ENCODE measurements at places on chromosomes 2 and 18.

DNA sequence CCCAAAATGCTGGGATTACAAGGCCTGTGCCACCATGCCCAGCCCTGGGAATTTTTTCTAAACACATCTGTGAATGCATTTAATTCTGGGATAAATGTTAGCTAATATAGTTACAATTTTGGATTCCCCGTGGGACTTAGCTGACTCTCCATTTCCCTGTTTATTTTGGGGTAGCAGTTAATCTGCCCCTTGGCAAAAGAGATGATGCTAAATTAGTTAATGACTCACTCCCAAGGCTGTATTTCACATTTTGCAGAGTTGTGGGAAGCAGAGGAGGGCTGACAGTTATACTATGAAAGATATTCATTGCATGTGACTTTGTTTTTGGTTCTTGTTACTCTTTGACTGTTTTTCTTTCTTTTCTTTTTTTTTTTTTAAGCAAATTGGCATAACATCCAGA lies 3.2 kb downstream of the MTHFD2 start:
- H3K4me1 ChIP-seq: peaks cover 39% of the 10 kb centered on the region
- no peak for DNase-seq
- H3K36me3 ChIP-seq: peaks cover 12% of the 10 kb centered on the region
- H3K4me3 ChIP-seq: no peak overlapping the region
- H3K27me3 ChIP-seq: no peaks in the 10 kb centered on the region

- H3K4me3 ChIP-seq: no peak overlapping the region
- H3K4me1 ChIP-seq: no peaks in the 10 kb centered on the region
Observed at GRCh38 chr2:60267122-60267521, 286.3 kb downstream of the BCL11A start.

DNA sequence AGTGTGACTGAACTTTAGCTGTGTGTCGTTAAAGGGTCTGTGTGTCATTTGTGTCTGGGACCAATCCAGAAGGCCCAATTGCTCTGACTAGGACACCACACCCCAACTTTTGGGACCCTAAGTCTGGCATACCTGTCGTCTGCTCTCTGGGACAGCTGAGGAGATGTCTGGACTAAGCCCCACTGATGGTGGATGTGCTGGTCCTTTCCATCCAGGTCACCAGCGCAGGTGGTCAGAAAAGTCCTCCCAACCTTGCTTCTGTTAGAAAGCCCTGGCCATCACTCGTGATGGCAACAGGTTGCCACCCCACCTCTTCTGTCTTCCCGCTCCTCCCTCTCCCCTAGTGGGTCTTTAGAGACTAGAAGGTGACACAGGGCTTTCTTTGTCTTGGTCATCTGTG lies 37.6 kb upstream of the TWIST2 start:
- no peak overlapping the region for H3K27ac ChIP-seq
- H3K4me3 ChIP-seq: no peak overlapping the region
- peaks cover 27% of the 10 kb centered on the region for H3K27me3 ChIP-seq
- no peaks in the 10 kb centered on the region for H3K36me3 ChIP-seq

DNA sequence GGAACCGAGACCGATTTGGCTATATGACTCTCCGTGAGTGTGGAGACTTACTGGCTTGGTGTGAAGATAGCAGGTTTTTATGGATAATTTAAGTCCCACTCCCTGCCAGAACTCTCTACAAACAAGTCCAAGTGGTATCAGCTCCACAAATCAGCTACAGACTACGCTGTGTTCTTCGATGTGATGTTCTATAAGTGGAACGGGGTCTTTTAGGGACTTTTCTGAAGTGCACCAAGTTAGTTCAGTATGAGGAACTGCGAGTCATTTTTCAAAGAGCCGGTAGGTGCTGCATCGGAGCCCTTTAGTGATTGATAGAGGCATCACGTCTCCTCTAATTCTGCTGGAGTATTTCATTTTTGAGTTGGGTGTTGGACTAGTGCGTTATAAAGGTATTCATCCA lies 107.1 kb downstream of the TSHZ1 start:
- H3K4me1 ChIP-seq: no peaks in the 10 kb centered on the region
- no peak for DNase-seq
- H3K27ac ChIP-seq: no peak overlapping the region
- peaks cover 3% of the 10 kb centered on the region for H3K36me3 ChIP-seq
- no peak overlapping the region for H3K4me3 ChIP-seq

DNA sequence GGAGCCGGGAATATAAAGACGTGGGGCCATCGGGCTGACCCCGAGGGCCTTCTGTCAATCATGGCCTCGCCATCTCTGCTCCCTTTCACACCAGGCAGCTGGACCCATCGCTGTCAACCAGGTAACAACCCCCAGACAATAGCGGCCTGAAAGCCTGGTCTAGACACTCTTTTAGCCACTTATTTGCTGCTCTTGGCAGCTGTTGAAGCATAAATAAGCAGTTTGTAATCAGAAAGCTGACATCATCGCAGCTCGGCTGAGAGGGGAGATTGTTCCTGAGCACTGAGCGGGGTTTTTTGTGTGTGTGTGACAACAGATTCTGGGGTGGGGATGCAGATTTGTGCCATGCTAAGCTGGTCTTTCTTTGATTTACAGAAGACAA lies 423.6 kb upstream of the POU3F3 start:
- no peak overlapping the region for H3K4me3 ChIP-seq
- no peaks in the 10 kb centered on the region for H3K36me3 ChIP-seq
- no peak for DNase-seq
- H3K4me1 ChIP-seq: peaks cover 3% of the 10 kb centered on the region

DNA sequence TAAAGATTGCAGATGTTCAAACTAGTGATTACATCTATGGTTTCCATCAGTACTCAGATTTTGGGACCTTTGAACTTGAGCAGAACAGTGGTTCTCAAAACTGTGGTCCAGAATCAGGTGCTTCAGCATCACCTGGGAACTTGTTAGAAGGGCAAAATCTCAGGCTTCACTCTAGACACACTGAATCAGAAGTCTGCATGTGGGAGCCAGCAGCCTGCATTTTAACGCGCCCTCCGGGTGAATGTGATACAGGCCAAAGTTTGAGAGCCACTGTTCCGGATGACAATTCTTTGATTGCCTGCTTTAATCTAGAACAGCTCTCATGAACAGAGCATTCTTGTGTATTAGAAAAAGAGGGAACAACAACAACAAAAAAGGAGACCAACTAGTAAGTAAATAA lies 261.7 kb downstream of the GPD2 start:
- no peak overlapping the region for H3K27ac ChIP-seq
- DNase-seq: no peak
- H3K27me3 ChIP-seq: peaks cover 9% of the 10 kb centered on the region
- H3K4me1 ChIP-seq: no peaks in the 10 kb centered on the region

GRCh38 chr2:203340791-203341487 lies 12.7 kb downstream of the ABI2 start:
- no peak for DNase-seq
- H3K27me3 ChIP-seq: no peaks in the 10 kb centered on the region
- H3K4me1 ChIP-seq: peaks cover 13% of the 10 kb centered on the region
- no peak overlapping the region for H3K4me3 ChIP-seq
- H3K27ac ChIP-seq: no peak overlapping the region

GRCh38 chr2:224428787-224429440 lies 27.0 kb upstream of the FAM124B start:
- peaks cover 50% of the 10 kb centered on the region for H3K27me3 ChIP-seq
- H3K27ac ChIP-seq: no peak overlapping the region
- peaks cover 6% of the 10 kb centered on the region for H3K4me1 ChIP-seq
- no peak for DNase-seq

DNA sequence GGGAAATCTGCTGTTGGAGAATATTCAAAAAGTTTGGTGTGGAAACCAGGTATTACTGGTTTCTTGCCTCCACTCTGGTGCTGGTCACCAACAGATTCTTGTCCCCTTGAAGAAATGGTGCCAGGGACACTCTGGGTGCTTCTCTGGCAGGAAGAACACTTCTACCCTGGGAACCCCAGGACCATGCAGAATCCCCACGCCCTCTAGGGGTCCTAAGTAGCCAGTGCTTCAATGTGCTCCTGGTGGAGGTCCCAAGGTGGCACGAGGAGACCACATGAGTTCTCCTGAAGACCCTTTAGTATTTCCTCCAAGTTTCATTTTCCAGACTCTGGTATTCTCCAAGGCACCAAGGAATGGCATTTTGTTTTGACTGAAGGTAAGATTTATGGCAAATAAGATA lies 380.6 kb downstream of the TSN start:
- H3K36me3 ChIP-seq: no peaks in the 10 kb centered on the region
- H3K4me1 ChIP-seq: no peaks in the 10 kb centered on the region
- DNase-seq: no peak
- no peaks in the 10 kb centered on the region for H3K27me3 ChIP-seq

GRCh38 chr2:113692698-113693428 lies 63.6 kb downstream of the SLC35F5 start:
- DNase-seq: no peak
- no peaks in the 10 kb centered on the region for H3K27me3 ChIP-seq
- peaks cover 13% of the 10 kb centered on the region for H3K36me3 ChIP-seq

DNA sequence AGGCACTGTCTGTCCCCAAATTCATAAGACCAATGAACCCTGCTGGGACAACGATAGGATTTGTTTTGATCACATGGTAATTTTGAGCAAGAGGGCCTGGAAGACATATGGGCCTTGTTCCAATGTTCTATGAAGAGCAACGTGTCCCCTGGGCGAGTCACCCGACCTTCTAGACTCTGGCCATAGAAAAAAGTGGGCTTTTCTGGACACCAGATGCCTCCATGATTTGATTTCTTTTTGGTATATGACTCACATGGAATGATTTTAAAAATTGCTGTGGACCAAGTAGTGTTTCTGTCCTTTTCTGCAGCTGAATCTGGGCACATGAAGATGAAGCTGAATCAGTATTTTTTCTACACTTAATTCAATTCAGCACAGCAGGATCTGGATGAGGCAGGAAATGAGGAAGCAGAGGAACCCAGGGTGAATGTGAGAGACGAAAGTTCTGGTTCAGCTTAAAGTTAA lies 104.9 kb downstream of the CDC42EP3 start:
- no peak for DNase-seq
- no peak overlapping the region for H3K27ac ChIP-seq
- no peaks in the 10 kb centered on the region for H3K36me3 ChIP-seq
- H3K4me3 ChIP-seq: no peak overlapping the region
- H3K27me3 ChIP-seq: no peaks in the 10 kb centered on the region

GRCh38 chr18:68472701-68473295 lies 242.1 kb downstream of the TMX3 start:
- no peaks in the 10 kb centered on the region for H3K27me3 ChIP-seq
- no peak overlapping the region for H3K4me3 ChIP-seq
- no peak overlapping the region for H3K27ac ChIP-seq

DNA sequence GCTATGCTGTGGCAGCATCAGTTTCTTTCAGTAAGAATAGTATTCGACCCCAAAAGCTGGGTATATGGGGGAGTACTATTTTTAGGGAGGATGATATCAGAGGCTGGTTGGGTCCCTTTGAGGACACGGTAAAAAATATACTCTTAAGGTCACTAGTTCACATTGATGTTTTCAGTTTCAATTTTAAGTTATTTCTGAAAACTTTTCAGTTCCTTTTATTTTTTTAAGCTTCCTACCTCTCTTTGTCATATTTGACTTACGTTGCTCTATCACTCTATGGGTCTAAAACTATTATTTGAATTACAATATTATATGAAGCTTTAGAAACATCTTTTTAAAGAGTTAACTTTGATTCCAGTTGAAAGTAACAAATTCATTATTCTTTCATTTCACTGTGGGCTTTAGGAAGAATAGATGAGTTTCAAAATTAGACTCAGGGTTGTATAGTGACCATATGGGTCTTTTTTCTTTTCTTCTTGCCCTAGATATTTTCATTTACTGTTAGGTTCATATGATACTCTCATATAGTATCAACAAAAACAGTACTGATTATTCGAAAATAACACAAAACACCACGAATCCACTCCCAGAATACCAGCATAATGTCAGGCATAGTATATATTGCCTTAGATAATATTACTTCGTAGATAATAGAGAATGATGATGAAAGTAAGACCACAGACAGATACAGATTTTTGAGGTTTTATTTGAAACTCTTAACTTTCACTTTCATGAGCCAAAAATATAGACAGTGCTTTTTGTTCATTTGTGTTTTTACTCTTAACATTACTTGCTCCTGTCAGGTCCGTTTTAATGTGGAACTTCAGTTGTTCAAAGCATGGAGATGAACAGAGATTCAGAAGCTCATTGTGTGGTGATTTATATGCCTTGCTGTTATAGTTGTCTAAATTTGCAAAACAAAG lies 9.8 kb downstream of the RMDN2 start:
- no peak for DNase-seq
- no peaks in the 10 kb centered on the region for H3K27me3 ChIP-seq
- H3K4me3 ChIP-seq: peak overlapping the region; percentile 60

- peaks cover 57% of the 10 kb centered on the region for H3K36me3 ChIP-seq
- DNase-seq: peak; percentile 40
- peak overlapping the region; percentile 98 for H3K4me3 ChIP-seq
- H3K27ac ChIP-seq: peak overlapping the region; percentile 94
Observed at GRCh38 chr2:96264656-96265348, 995 bp downstream of the TMEM127 start.

DNA sequence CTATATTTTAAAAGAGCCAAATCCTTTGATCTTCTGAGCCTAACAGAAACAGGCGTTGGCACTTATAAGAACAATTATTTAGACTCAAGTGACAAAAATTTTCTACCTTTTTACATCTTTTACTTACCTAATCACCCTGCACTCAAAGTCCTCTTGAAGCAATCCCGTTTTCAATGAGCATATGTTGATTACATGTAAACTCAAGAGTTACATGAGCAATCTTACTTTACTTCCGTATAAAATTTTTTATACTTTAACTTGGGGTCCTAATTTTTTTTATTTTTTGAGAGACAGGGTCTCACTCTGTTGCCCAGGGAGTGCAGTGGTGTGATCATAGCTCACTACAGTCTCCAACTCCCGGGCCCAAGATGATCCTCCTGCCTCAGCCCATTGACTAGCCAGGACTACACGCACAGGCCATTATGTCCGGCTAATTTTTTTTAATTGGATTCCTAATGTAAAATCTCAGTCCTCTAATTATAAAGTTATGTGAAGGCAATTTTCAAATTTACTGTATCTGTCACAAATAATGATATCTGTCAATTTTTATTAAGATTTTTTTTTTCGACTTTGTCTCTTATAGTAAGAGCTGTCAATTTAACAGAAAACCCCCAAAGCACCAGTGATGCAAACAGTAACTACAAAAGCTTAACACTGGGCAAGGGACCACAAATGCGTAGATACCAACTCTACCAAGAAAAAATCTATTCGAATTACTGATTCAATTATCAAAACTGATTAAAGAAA lies 19.1 kb upstream of the STPG4 start:
- H3K4me1 ChIP-seq: peaks cover 65% of the 10 kb centered on the region
- H3K27me3 ChIP-seq: peaks cover 9% of the 10 kb centered on the region
- H3K36me3 ChIP-seq: peaks cover 66% of the 10 kb centered on the region
- H3K27ac ChIP-seq: peak overlapping the region; percentile 100

GRCh38 chr18:42178376-42179080 lies 223.5 kb downstream of the PIK3C3 start:
- no peak for DNase-seq
- peaks cover 3% of the 10 kb centered on the region for H3K36me3 ChIP-seq
- no peaks in the 10 kb centered on the region for H3K4me1 ChIP-seq
- no peaks in the 10 kb centered on the region for H3K27me3 ChIP-seq
- no peak overlapping the region for H3K4me3 ChIP-seq
- H3K27ac ChIP-seq: no peak overlapping the region

DNA sequence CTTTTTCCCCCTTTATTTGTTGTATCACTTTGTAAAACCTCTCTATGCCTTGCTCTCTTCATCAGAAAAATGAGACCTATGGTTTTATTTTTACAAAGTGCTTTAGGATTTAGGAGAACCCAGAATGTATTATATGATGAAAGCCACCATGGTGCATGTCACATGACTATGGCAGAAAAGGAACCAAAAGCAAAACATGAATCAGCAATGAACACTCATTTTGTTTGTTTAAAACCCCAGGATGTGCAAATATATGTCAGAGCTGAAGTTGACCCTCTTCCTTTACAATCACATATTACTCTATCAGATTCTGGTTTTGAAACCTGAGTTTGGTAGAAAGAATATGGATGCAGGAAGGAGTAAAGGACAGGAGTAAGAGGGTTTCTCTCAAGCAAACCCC lies 70.0 kb downstream of the FIGN start:
- H3K27ac ChIP-seq: no peak overlapping the region
- no peaks in the 10 kb centered on the region for H3K36me3 ChIP-seq
- no peak overlapping the region for H3K4me3 ChIP-seq
- no peaks in the 10 kb centered on the region for H3K27me3 ChIP-seq

All from effector memory CD8-positive, alpha-beta T cell (primary cell).